Lung (tissue), 17 donors: ENCODE measurements at places on chromosomes 1 and 21. TPM values are rescaled to one million over a fixed set of nuclear protein-coding genes. Genes with fewer than 3 reads are reported as not detected.

SH2D2A gene
- 2.4 TPM for total RNA-seq

CELF3 gene
- total RNA-seq, result 0.31 TPM

PRKCZ gene
- 149 TPM for total RNA-seq

RALGPS2 gene
- 8.5 TPM for total RNA-seq

SYPL2 gene
- total RNA-seq, result 0.31 TPM

LEMD1 gene
- 1.0 TPM for total RNA-seq

NMNAT2 gene
- 0.88 TPM for total RNA-seq
